ENCODE measurements at places on chromosomes 6 and 20.
A peak's percentile ranks its signal among the peaks of the same experiment; 100 is the strongest.

GRCh38 chr20:40802886-40803285 lies 113.8 kb upstream of the MAFB start:
- no peak for DNase-seq

GRCh38 chr20:58017231-58017969 lies 211.1 kb downstream of the ANKRD60 start:
- DNase-seq, result no peak

- no peak for DNase-seq
These were observed 18.0 kb upstream of the CLDN20 start for GRCh38 chr6:155245831-155246230.

DNA sequence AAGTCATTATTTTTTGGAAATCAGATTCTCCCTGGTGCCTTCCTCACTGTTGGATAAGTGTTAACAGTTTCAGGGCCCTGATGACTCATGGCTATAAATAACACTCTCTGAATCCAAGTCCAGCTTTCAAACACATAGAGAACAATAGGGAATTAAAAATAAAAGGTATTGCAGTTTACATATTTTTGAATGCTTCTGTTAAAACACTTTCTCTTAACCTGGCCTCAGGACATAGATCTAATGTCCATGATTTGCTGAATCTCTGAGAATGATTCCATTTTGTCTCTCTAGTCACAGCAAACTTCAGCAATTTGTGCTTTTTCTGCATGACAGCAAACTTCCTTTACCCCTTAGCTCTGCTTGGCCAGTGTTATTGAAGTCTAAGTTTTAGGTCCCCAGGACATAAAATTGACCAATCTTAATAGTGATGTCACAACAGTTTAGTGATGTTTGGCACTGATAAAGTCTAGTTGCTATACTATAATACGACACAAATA lies 1192.4 kb upstream of the CITED2 start:
- no peak for DNase-seq

DNA sequence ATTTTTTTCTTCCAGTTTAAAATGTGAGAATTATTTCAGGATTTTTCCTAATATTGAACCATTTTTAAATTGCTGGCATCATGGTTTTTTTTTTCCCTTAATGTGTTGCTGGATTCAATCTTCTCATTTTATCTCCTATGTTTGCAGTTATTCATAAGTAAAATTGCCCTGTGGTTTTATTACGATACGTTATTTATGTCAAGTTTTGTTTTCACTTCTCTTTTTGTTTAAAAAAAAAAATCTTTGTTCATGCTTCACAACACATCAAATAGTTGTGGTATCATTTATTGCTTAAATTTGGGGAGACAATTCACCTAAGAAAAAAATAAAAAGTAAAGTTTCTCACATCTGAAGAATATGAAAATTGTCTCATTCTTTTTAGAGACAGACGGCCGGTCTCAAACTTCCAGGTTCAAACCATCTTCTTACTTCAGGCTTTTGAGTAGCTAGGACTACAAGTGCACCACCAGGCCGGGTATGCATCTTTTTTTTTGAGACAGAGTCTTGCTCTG lies 239.3 kb upstream of the ID4 start:
- no peak for DNase-seq

DNA sequence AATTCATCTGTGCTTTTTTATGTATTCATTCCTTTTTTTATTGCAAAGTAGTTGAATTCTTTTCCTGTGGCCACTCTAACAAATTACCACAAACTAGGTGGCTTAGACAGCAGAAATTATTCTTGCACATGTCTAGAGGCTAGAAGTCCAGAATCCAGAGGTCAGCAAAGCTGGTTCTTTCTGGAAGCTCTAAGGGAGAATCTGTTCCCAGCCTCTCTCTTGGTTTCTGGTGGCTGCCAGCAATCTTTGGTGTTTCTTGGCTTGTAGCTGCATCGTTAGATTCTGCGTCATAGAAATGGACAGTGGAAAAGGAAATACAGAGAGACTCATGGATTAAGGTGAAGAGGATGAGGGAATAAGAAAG lies 39.3 kb downstream of the GSTA2 start:
- no peak for DNase-seq

DNA sequence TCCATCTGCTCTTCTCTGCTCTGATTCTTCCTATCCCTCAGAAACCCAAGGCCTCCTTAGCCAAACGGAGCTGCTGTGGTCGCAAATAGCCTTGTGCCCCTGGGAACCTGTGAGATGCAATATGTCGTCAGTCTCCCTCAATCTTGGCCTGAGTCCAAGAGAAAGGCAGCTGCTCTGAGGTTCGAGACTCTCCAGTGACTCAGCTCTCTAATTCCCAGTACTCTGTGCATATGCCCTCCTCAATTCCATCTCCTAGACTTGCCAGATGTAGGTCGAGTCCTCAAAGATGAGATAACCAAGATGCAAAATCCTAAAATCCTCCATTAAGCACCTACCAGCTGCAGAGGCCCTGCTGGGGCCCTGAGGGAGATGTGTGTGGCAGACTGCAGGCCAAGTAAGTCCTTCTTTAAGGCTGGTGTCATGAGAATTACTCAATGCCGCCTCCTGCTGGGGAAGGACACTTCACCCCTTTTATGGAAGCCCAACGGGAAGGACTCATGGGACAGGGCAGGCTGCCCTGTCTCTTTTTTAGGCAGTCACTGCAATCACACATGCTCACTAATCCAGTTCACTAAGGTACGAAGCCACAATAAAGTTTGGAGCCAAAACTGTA lies 28.5 kb downstream of the C6orf15 start:
- DNase-seq, result peak; percentile 70

GRCh38 chr6:37013516-37014491 lies 8.3 kb downstream of the FGD2 start:
- no peak for DNase-seq

DNA sequence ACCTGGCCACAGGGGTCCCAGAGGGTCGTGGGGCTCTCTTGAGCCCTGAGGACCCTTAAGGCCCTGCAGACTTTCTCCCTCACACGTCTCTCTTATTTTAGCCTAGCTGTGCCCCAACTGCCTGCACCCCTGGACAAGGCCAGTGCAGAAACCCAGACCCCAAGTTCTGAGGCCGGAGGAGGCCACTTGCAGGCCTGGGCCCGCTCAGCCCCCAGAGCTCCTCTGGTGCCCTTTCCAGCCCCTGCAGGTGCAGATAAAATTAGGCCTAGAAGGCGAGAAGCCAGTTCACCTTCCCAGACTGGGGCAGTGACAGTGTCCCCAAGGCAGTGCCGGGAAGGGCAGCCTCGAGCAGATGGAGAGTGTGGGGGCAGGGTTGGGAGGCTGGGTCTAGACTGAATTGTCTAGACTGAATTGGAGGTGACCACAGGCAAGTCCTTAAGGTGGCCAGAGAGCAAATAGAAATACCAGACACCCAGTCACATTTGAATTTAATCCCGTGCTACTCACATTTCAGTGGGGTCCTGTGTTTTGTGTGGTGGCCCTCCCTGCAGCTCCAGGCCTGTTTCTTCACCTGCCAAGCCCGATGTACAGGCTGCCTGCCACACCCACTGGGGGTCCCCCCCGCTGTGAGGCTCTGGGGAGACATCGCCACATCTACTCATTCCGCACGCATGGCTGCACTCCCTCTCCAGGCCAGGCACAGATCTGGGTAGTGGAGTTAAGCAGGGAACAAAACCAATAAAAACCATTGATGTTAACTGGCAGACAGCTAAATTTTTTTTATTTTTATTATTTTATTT lies 8.6 kb upstream of the IP6K3 start:
- peak; percentile 29 for DNase-seq

- DNase-seq, result no peak
These were observed 28.4 kb upstream of the NFATC2 start for GRCh38 chr20:51570739-51571459.

DNA sequence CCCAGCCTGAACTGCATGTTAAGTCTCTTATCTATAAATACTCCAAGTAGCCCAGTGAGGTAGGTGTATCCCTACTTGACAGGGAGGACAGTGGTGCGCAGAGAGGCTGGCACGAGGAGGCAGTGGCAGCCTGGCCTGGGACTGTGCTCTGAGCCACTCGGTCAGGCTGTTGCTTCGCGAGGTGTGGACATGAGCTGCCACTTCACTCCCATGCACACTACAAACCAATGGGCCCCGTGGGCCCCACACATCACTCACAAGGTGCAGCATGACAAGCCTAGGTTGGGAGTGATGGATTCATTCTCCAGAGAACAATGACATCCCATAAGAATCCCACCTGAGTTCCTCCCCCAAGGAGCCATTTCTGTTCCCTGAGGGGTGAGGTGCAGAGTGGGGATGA lies 54.9 kb downstream of the TMEM242 start:
- DNase-seq, result no peak

DNA sequence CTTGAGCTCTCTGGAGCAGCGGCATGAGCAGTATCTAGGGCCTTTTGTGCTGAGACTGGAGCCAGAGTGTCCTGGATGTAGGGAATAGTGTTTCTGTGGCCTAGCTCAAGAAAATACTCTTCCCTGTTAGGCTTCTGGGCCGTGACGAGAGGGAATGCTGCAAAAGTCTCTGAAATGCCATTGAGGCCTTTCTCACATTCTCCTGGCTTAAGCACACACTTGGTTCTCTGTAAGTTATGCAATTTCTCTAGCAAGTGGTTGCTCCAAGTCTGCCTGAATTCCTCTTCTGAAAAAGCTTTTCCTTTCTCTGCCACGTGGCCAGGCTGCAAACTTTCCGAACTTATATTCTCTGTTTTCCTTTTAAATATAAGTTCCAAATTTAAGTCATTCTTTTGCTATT lies 744.4 kb downstream of the GRIK2 start:
- no peak for DNase-seq

GRCh38 chr6:32621372-32621771 lies 15.8 kb upstream of the HLA-DQA1 start:
- DNase-seq, result no peak

DNA sequence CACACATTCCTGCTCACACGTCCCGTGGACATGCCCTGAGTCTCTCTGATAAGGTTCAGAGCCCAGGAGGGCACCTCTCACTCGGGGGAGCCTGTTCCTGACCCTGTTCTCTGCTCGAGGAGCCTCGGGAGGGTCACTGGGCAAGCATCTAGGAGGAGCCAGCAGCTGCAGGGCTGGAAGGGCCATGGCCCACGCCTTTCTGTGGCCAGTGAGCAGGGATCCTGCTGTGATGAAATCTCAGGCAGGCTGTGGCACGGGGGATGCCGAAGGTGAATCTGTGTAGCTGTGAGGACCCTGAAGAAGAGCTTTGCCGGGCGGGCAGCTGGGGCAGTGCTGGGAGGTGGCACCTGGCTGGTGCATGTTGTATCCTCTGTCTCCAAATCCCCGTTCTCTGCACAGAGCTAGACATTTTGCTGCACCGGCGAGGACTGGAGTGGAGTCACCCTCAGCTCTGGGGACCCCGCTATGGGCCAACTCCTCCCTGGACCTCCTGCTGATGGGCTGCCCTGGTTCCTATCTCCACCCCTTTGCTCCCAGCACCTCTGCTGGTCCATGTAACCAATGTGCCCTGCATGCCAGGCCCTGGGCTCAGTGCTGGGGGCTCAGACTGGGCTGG lies 7.1 kb upstream of the NPBWR2 start:
- no peak for DNase-seq

DNA sequence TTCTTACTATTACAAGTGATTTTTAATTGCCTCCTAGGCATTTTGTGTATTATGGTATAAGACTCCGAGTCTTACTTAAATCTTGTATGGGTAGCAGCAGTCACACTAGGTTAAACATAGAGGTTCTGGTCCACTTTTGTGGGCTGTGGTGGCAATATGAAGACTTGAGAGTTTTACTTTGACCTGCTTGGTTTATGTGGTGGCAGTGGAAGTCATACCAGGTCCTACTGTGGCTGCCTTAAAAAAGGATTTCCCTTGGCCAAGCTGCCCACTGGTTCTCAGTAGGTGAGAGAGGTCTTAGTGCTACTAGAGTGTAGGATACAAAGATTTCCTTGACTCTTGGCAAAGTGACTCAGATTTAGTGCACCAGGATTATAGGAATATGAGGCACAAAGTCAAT lies 44.2 kb upstream of the NKAIN2 start:
- no peak for DNase-seq

DNA sequence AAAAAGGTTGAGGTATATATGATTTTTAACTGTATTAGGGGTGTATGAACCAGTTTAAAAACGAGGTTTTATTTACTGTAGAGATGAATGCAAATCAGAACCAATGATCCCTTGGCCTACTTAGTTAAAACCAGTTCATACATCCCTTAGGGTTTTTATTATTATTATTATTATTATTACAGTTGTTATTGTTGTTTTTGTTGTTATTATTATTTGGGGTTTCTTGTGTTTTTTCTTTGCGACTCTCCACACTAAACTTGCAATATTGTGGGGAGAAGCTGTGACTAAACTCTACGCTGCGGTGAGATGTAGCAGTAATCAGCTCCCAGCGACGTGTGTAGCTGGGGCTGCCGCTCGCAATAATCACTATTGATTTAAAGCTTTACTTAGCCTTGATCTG lies 62.2 kb downstream of the SSR1 start:
- no peak for DNase-seq

DNA sequence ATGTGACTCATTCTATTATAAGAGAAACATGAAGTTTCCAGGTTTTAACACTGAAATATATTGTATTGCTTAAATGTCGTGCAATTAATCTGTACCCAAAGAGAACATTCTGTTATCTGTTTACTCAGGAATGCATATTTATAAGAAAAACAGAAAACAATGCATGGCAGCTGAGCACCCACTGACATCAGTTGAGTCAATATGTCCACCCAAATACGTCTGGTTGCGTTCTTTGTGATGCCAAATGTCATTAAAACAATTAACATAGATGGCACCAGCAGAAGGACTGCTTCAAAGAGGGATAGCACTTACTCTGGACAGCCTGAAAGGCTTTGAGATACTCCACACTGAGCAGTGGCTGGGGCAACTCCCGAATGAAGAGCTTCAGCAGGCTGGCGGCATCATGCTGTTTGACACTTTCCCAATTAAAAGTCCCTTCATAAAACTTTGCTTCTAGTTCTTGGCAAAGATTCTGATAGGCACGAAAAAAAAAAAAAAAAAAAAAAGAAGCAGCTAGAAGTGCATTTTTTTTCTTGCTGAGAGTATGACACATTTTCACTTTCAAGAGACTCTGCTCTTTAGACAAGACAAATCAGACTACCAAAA lies 102.3 kb downstream of the ARHGAP18 start:
- DNase-seq, result no peak

- peak; percentile 41 for DNase-seq
These were observed 297.8 kb downstream of the PRL start for GRCh38 chr6:21999012-21999528.

- DNase-seq, result peak; percentile 44
These were observed 28.3 kb downstream of the RSPO4 start for GRCh38 chr20:973785-974194.

DNA sequence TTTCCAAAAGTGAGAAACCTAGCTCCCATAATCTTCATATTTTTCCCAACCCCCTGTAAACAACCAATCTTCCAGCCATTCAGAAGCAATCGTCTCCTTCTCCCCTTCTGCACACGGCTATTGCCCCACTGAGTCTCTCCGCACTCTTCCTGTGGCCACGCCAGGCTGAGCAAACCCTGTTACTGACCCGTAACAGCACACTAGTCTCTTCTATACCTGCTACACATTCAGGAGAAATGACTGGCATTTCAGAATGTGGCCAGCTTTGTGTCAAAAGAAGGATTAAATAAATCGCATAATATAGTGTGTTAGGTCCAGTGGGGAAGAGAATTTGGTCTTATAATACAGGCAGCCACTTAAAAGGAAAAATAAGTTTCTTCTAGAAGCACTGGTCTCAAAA lies 41.4 kb downstream of the ECT2L start:
- no peak for DNase-seq
